Right kidney (tissue), 9 donors: ENCODE measurements at places on chromosomes 13 and 19.

GRCh38 chr19:58181902-58182576, 822 bp upstream of the ZNF274 start:
- peak; percentile 11 for DNase-seq

- DNase-seq, result no peak
Measured at GRCh38 chr13:27599845-27600553, 20.3 kb downstream of the LNX2 start.

- no peak for DNase-seq
Measured at GRCh38 chr13:18948664-18949488, 232.7 kb downstream of the TUBA3C start.

GRCh38 chr13:29754473-29754806, 96.0 kb downstream of the UBL3 start:
- no peak for DNase-seq

GRCh38 chr13:63149375-63149774, 1733.7 kb upstream of the PCDH20 start:
- DNase-seq, result no peak

- no peak for DNase-seq
Measured at GRCh38 chr13:36518707-36519106, 86.4 kb downstream of the CCNA1 start.

DNA sequence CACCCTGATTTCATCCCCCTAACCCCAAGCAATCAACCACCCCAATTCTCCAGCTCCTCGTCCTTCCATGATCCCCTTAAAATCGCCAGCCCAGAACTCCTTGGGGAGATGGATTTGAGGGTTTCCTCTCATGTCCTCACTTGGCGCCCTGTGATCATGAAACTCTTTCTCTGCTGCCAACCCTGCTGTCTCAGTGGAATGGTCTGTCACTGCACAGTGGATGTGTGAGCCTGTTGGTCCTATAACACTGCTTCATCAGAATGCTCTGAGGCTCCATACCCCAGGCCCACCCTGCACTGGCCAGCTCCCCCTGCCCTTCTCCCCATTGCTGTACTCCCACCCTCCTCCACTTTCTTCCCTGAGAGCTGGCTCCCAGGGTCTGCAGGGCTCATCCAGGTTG, 12.6 kb upstream of the ZNF792 start:
- no peak for DNase-seq

GRCh38 chr19:41955521-41955920, 3.6 kb downstream of the RABAC1 start:
- no peak for DNase-seq

DNA sequence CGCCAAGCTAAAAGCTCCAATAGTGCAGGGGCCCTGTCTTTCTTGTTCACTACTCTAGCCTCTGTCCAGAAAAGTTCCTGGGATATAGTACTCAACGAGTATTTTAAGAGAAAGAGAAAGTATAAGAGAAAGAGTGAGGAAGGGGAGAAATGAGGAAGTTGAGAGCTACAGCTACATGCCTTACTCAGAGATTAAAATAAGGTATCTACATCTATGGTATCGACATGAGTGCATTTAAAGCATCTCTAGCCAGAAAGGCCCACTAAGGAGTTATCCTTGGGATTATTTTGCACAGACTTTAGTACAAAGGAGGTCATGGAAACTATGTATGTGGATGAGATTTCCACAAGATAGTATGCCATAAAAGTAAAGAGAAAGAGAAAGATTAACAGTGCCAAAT, 28.5 kb downstream of the MYCBP2 start:
- no peak for DNase-seq

DNA sequence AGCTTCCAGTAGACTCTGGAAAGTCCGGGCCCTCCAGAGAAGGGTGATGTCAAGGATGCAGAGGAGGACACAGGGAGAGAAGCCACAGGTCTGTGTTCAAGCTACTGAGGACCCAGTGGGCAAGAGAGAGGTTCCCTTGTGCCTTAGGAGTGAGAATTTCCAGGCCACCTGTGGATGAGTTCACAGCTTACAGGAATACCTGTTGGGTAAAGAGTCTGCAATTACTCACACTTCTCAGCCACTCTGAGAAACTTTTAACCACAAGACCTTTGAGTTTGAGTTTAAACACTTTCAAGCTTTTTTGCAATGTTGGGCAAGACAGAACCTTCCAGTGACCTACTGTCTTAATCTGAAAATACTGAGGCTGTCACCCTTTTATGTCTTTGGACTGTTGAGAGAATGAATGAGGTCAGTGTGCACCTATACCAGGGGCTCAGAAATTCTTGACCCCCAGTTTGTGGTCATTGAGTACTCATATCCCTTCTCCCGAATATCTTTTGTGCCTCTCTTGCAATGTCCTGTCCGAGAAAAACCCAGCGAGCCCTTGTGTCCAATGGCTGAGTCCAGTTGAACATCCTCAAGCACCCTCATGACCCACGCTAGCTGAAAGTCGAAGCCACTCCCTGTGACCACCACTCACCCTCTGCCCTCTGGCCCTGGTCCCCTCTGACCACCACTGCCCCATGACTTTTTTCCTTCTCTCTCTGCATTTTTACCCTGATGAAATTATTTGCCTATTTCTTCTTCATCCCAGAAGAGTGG, 368.5 kb upstream of the ZNF507 start:
- DNase-seq, result no peak

- DNase-seq, result no peak
Measured at GRCh38 chr13:97911311-97912138, 42.0 kb upstream of the IPO5 start.

- no peak for DNase-seq
Measured at GRCh38 chr13:40381935-40382764, 284.3 kb downstream of the FOXO1 start.

DNA sequence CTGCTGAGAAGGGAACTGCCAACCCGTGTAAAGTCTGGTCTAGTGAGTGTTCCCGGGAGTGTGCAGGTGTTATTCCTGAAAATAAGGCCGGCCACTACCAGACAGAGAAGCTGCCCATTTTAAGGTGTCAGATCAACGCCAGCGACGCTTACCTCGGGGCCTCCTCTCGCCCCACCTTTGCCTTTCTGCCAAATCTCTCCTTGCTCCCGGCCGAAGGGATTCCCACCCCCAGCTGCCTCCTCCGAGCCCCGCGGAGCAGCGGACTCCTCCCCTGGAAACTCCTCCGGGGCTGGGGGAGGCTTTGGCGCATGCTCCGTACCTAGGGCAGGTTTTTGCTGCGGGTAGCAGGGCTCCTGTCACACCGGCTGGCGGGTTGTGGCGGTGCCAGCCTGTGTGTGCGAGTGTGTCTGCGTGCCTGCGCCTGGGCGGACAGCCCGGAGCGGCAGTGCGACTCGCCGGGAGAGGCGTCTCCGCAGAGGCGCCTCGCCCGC, at the start of gene HS6ST3:
TSS of gene HS6ST3 (plus strand) at position 359 of the 491 bp plus-strand sequence.
- peak; percentile 80 for DNase-seq

DNA sequence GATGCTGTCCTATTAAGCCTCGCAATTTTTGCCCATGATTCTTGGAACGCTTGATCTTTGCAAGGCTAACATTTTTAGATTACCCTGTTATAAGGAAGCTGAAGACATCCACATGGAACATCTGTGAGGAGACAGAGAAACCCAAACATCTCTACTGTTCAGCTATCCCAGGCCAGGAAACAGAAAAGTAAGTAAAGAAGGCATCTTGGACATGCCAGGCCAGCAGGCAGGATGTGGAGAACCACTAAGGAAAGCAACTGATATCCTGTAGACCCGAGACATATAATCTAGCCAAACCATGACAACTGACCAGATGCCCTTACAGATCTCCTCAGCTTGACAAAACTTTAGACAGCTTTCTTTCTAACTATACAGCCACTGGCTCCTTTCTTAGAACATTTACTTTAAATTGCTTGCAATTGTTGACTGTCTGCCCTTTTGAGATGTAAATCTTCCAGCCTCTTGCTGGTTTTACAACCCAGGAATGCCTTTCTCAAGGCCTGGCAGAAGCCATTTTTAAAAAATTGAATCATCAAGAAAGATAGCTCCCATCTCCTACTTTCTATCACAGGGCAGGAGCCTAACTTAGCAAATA, 255.8 kb upstream of the DACH1 start:
- DNase-seq, result no peak

DNA sequence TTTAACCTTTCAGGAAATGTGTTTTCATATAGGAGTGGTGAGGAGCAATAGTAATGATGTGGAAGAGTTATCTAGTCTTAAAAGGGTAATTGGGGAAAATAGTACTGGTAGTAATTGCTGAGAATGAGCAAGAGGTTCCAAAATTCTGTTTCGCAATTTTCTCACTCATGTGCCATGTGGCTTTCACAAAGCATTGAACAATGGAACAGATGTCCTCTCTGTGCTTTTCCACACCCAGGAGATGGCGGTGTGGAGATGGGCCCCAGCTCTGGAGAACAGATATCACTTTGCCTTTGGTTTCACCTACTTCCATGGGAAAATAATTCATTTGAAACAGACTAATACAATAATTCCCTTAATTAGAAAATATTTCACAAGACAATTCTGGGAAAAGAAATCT, 170.0 kb upstream of the SLC10A2 start:
- DNase-seq, result no peak

GRCh38 chr13:112105244-112105681, 38.3 kb downstream of the SOX1 start:
- peak; percentile 35 for DNase-seq

DNA sequence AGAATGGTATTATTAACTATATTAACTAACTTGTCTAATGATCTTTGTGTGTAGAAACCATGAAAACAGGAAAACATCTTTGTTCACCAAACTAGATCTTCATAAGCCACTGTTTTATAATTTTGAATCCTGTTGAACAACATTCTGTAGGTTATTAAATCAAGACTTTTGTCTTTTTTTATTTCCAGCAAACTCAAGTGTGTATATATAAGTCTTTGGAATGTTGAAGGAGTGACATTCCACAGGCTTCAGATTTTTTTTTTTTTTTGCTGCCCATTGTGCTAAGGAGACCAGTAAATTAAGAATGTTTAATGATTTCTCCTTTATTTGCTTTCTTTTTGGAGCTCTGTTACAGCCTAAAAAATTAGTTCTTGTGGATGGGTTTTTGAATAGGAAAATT, 89.6 kb downstream of the LMO7 start:
- no peak for DNase-seq

GRCh38 chr19:36182612-36183244, 30.5 kb upstream of the COX7A1 start:
- no peak for DNase-seq

DNA sequence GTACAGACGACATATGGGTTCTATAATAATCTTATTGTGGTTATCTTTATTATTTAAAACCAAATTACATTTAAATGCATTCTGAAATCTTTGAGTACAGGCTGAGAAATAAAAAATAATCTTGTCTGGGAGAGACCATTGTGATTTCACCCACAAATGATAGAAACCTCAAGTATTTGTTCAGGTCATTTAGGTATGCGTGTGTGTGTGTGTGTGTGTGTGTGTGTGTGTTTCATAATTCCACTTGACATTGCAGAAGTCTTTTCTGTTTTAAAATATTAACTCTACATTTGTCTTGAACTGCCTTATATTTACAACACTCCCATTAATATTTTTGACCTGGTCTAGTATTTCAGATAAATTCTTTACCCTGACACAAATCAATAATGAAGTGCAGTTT, 126.9 kb downstream of the SPRY2 start:
- DNase-seq, result no peak

- no peak for DNase-seq
Measured at GRCh38 chr19:1017906-1018305, 3.0 kb downstream of the TMEM259 start.

GRCh38 chr19:11323601-11324078, 15.8 kb downstream of the RAB3D start:
- DNase-seq, result no peak

DNA sequence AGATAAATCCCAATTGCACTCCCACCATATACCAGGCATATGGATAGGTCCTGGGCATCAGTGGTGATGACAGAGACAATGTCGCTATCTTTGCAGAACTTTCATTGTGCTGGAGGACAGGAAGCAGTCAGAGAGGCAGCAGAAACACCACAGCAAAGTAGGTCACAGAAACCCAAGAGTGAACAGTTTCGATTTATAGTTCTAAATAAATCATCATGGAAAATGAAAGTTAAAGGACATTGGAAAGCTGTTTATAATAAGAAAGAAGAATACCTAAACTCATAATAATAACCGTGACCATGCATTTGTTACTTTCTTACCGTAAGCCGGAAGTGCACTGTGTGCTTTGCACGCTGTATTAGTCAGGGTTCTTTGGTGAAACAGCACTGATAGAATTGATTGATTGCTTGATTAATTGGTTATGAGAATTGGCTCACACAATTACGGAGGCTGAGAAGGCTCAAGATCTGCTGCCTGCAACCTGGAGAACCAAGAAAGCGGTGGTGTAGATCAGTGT, 38.9 kb downstream of the ALOX5AP start:
- no peak for DNase-seq

GRCh38 chr19:35811317-35812219, 1.1 kb downstream of the PRODH2 start:
- DNase-seq, result no peak

GRCh38 chr19:8150178-8150865, 930 bp upstream of the FBN3 start:
- DNase-seq, result no peak

DNA sequence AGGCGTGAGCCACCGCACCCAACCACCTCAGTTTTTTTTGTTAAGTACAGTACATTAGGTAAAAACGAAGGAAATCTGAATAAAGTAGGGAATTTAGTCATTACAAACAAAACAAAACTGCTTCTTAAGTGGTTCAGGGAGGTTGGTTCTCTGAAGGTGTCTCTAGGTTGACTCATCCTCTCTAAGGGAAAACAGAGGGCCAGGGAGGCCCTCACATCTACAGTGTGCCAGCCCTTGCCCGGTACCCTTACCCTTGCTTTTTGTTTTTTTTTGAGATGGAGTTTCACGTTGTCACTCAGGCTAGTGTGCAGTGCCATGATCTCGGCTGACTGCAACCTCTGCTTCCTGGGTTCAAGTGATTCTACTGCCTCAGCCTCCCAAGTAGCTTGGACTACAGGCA, 17.2 kb upstream of the JUND start:
- no peak for DNase-seq

GRCh38 chr13:98189841-98190505, 12.9 kb upstream of the RNF113B start:
- no peak for DNase-seq
